ENCODE measurements at places on chromosomes 11 and 22.

DNA sequence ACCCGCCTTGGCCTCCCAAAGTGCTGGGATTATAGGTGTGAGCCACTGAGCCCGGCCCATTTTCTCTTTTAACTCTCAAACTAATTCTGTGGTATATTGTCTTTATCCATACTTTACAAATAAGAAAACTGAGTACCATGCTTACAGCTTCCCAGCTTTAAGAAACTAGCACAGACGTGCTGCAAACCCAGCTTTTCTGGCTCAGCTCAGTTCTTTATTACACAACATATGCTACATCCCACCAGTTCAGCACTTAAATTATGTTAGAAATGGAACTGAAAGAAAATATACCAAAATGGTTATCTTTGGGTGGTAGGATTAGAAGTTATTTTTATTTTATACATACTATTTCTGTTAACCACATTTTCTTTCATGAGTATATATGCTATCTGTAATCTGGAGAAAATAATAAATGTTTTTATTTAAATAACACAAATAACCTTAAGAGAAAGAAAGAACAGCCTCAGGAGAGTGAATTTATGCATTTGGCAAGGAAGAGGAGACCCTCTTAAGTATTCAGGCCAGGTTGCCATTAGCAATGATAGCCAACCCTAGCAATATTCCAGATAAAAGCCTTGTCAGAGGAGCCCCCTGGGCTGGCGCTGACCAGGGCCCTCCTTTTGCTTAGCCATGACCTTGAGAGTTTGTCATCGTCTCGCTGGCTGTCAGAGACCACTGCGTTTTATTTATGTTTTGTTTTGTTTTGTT is 33.8 kb downstream of the SLN start:
- no peak for DNase-seq

DNA sequence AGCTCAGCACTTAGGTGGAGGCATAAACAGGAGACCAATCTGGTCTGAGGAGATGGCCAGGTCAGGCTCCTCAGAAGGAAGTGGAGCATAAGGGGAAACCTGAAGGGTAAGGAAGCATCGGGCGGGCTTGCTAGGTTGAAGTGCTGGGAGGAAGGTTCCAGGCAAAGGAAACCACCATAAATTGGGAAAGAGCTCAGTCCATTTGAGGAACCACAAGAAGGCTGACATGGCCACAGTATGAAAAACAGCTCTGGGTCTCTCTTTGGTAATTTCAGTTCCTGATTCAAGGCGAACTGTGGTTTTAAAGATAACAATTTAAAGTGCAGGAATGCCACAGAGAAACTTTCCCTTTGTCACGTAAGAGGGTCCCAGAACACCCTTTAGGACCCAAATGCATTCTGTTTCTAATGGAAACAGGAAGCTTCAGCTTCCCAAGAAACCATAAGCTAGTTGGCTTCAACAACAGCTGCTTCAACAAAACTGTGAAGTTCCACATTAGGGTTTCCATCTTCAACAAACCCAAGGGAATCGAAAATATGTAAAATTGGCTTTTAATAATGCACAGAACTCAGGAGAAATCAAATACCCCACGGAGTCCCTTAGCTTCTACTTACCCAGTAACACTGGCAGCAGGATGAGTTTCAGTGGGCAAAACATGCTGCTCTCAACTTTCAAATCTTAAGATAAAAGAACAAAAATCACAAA is 10.4 kb downstream of the JAML start:
- DNase-seq = no peak

DNA sequence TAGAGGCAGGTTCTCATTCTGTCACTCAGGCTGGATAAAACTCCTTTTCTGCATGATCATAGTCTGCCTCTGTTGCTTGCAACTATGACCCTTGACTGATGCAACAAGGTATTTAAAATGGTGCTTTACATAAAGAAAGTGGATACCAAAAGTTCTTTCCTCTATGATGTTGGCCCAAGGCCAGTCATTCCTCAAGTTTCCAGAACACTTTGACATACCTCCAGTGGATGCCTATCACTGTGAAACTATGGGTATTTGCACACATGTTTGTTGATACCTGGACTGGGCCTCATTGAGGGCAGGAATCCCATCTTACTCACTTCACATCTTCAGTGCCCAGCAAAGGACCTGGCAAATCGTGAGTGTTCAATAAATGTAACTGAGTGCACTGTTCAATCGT is 159.0 kb upstream of the ZC3H12C start:
- peak; percentile 22 for DNase-seq

- no peak for DNase-seq
Measured at GRCh38 chr11:95867105-95867504, 56.8 kb downstream of the MTMR2 start.

DNA sequence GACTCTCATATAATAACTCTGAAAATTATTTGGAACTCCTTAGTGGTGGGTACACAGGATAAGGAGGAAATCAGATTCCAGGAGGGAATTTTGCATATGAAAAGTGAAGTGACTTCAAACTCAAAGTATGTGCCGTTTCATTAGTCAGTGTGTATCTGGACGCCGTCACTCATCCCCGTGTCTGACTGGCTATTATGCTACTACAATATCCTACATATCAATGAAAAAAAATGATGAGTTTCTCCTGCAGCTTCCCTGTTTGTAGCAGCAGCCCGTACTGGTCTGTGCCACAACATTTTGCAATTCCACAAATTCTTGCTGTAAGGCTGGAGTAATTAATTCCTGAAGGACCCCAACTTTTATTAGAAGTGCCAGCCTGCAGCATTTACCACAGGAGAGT is 16.5 kb downstream of the WT1 start:
- DNase-seq = peak; percentile 60

GRCh38 chr11:1519028-1520010 is 32.7 kb upstream of the MOB2 start:
- no peak for DNase-seq

DNA sequence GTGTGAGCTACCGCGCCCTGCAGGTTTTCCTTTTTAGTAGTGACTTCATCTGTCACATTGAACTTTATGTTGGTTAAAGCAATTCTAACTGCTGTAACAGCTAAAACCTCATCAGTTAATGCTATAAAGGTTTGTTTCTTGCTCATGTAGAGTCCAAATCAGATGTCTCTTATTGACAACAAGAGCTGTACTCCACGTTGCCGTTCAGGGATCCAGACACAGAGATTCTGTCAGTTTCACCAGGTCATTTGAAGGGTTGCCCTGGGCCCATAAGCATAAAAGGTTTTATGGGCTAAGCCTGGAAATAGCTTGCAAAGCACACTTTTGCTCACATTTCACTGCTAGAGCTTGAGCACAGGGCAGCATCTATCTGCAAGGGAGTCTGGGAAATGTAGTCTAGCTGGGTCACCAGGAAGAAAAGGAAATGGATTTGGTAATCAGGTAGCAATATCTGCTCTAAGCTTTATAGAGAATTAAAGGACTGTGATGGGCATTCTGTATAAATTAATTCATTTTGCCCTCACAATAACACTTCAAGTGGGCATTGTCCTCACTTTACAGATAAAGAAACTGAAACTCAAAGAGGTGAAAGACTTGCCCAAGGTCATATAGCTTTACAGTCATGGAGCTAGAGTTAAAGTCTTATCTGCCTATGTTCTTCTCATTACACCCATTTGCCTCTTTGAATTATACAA is 25.2 kb upstream of the PTPRJ start:
- no peak for DNase-seq

GRCh38 chr22:36930041-36930935 is 16.9 kb downstream of the CSF2RB start:
- DNase-seq = no peak

DNA sequence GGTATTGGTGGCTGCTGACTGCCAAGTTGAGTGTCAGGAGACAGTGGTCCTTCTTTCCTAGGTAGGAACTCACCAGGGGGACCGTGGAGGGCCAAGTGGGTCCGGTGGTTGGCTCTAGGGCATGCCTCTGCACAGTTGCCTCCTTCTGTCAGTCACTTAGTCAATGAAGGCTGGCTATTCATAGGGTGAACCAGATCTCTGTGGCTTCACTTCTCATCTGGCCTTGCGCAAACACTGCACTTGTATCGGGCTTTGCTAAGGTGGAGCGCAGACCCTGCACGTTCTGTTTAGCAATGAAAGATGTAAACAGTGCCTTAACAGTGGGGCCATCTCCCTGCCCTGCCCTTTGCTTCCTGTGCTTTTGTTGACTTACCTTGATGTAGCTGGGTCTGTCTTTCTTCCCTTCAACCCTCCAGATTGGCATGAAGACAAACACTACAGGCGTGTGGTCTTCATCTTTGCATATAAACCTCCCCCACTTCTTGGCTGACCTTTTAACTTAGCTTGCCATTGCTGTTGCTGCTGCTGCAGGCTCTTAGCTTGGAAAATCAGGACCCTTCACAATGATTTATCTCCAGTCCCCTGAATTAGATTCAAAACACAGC is 6.7 kb upstream of the SORL1-AS1 start:
- no peak for DNase-seq

DNA sequence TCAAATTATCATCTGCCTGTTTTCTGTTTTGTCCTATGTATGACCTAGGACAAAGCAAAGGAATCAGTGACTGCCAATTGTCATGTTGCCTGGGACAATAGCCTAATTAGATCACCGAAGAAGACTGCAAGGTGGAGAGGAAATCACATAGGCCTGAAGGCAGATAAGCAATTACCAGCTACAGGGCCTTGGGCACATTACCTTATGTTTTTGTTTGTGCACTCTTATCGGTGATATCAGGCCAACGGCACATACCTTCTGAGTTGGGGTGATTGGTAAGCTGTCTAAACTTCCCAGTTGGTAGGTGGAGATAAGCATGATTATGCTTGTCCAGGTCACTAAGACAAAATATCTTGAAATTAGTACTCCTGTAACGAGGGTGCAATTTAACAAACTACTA is 58.1 kb upstream of the FAM181B start:
- no peak for DNase-seq

- no peak for DNase-seq
Measured at GRCh38 chr11:67283481-67283963, 5.6 kb upstream of the ANKRD13D start.

DNA sequence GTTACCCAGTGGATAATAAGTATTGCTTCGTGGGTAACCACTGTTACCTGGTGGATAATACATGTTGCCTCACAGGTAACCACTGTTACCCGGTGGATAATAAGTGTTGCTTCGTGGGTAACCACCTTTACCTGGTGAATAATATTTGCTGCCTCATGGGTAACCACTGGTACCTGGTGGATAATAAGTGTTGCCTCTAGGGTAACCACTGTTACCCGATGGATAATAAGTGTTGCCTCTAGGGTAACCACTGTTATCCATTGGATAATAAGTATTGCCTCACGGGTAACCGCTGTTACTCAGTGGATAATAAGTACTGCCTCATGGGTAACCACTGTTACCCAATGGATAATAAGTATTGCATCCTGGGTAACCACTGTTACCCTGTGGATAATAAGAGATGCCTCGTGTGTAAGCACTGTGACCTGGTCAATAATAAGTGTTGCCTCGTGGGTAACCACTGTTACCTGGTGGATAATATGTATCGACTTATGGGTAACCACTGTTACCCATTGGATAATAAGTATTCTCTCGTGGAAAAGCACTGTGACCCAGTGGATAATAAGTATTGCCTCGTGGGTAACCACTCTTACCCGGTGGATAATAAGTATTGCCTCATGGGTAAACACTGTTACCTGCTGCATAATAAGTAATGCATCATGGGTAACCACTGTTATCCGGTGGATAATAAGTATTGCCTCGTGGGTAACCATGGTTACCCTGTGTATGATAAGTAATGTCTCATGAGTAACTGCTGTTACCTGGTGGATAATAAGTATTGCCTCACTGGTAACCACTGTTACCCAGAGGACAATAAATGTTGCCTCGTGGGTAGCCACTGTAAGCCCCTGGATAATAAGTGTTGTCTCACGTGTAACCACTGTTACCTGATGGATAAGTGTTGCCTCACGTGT is 20.1 kb upstream of the NXPE4 start:
- no peak for DNase-seq

DNA sequence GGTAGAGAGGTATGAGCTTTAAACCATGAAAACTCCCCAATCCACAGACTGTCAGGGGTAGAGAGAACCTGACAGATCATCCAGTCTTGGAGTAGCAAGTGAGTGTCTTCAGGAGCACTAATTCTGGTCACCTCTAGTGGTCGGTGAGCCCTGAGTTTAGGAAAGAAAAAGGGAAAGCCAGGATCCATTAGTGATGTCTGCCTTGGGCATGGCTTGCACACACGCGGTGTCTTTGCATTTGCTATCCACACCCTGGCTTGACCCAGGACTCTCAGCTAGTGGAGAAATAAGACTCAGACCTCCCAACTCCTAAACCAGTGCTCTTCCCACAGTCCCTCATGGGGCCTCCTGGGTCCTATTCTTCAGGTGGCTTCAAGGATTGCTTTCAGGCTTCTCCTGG is 19.3 kb downstream of the POU2F3 start:
- DNase-seq = no peak

DNA sequence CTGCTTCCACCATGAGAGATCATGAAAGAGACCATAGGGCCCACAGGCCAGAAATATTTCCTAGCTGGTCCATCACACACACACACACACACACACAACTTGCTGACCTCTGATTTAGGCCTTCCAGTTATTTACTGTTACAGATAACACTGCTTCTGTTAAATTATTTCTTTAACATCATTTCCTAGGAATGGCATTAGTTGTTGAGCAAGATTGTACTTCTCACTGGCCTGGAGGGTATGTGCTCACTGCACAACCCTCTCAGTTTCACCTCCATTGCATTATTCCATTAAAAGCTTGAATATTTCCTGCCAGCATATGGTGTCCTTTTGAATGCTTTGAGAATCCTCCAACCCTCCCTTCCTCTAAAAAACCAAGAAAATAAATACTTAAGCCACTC is 104.4 kb downstream of the MICAL2 start:
- peak; percentile 36 for DNase-seq

DNA sequence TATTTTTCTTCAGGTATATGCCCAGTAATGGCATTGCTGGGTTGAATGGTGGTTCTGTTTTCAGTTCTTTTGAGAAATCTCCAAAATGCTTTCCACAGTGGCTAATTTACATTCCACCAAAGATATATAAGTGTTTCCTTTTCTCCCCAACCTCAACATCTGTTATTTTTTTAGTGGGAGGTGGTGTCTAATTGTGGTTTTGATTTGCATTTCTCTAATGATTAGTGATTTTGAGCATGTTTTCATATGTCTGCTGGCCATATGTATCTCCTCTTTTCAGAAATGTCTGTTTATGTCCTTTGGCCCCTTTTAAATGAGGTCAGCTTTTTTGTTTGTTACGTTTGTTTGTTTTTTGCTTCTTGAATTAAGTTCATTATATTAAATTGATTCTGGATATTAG is 760.2 kb downstream of the KCNA4 start:
- DNase-seq = peak; percentile 21

DNA sequence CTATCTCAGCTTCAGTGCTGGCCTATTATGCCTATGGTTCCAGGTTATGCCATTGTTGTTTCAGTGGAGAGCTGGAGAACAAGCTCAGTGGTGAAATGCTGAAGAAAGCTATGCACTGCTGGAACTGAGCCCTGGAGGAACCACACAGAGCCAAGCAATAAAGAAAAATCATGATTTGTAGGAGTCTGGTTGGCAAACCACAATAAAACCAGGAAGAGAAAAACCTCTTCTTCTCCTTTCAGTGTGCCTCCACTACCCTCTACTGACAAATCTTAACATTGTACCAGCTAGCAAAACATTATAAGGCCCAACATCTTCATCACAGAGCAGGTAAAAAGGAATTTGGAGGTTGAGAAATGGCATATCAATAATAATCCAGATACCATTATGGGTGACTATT is 5.3 kb downstream of the OR51F2 start:
- DNase-seq = peak; percentile 17

GRCh38 chr11:69650832-69651344 is 9.9 kb downstream of the CCND1 start:
- DNase-seq = no peak
